Activated CD4-positive, alpha-beta T cell treated with anti-CD3 and anti-CD28 coated beads, Interleukin-2, amount 50 U/mL, for 48 hours (primary cell): ENCODE measurements at places on chromosomes 3 and 15.

DNA sequence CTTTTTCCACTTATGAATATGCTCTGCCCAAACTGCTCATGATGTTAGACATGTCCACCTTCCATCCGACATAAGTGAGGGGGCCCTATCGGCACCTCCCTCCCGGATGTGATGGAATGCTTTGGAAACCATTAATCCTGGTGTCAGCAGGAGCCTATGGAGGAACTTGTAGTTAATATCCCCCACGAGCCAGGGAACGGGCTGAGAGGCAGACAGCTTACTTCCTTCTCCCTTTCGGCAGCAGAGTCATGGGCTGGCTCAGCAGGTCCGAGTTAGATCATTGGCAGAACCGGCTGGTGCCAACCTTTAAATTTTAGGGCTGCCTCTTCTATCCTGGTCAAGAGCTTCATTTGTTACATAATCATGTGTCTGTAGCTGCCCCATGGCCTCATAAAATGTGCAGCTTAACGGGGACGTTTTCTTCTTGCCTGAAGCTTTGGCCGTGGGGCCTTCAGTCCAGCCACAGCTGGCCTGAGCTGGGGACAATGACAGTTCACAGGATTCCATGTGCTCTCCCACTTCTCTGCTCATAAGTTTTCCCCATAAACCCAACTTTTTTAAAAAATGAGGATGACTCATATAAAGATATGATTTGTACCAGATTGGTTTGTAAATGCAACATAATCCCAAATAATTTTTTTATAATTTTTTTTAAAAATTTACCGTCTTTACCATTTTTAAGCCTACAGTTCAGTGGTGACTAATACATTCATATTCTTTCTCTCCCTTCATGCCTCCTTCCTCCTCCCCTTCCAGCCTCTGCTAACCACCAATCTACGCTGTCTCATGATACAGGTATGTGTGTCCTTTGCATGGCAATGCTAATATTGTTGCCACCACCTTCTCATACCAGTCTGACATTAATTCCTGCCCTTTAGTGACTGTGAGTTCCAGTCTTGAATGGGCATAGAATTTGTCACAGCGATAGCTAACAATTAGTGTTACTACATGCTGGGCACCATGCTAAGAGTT is 62.2 kb upstream of the RGMA start:
- DNase-seq, result no peak

GRCh38 chr15:68633231-68634121 is 54.7 kb downstream of the CORO2B start:
- no peak for DNase-seq

DNA sequence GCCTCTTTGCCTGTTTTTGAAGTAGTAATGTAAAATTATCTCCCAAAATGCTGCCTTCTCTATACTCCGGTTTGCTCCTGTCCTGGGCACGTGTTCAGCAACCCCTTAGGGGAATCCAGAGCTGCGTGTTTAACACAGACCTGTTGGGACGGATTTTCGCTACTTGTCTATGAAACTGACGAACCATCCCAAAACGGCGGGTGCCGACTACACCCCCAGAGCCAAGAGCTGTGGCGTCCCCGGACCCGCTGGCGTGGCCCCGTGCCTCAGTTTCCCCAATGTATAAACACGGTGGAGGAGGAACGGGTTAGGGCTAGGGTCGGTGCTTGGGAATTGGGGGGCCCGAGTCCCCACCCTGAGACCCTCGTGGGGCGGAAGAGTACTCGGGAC is 473 bp downstream of the FHIT start:
- DNase-seq, result peak; percentile 29

GRCh38 chr3:103785017-103785416 is 1350.2 kb downstream of the ZPLD1 start:
- DNase-seq, result no peak

DNA sequence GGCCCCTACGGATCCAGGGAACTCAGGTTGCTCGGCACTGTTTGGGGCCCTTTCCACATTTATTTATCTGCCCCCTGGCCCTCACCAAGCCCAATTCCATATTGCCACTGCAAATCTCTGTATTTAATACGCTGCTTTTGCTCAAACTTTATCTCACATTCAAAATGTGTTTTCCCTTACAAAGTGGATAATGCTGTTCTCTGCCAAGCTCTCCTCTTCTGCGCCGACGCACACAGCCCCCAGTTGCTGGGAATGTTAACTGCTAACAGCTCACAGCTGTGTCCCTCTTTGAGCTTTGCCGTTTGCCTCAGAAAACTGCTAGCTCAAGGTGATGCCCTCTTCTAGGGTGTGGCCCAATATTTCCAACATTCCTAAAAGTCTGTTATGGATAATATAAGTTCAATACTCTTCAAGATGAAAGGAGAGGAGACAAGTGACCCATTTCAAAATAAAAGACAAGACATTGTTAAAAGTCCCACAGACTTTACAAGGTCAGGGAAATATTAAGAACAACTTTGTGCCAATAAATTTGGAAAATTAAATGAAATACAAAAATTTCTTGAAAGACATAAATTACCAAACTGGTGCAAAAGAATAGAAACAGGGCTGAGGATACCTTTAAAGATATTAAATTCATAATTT is 12.6 kb upstream of the FBN1 start:
- no peak for DNase-seq

GRCh38 chr3:128252083-128252482 is 98.8 kb downstream of the EEFSEC start:
- DNase-seq, result no peak

DNA sequence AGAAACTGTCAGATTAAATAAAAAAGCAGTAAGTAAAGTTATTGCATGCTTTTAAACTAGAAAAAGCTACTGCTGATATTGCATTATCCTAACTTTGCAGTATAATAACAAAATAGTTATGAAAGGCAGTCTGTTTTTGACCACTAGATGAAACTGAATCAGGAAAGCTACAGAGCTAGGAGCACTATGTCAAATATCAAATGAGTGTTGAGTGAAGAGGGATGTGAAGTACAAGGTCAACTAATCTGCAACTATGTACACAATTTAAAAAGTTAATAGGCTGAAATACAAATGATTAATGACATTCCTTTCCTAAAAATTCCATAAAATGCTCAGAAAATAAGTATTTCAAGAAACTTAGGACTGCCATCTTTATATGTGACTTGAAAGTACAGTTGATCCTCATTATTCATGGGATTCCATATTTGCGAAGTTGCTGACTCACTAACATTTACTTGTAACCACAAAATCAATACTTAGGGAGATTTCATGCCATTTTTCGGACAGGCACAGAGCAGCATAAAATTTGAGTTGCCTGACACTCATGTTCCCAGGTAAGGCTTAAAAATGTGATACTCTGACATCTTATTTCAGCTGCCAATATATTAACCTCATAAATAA is 34.5 kb downstream of the SLC4A7 start:
- no peak for DNase-seq

GRCh38 chr3:146106986-146107385 is 54.0 kb downstream of the PLOD2 start:
- no peak for DNase-seq

DNA sequence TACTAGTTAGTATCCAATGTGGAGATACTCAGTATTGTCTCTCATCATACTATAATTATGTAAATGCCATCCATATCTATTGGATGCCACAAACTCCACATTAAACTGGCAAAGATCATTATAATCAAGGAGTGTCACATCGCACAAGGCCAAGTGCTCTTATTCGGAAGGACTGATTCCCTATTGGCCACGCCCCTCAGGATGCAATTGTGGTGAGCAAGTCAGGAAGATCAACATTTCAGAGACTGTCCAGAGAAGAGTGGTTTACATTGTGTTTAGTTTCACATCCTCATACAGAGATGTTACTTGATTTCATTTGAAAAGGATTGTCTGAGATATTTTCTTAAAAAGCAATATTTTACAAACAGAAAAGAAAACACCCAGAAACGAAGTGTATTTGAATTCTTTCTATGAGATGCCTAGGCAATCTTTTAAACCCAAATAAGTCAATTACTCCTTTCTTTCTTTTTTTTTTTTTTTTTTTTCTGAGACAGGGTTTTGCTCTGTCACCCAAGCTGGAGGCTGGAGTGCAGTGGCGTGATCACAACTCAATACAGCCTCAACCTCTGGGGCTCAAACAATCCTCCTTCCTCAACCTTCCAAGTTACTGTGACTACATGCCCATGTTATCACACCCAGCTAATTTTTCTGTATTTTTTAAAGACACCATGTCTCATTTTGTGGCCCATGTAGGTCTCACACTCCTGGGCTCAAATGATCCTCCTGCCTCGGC is 369.1 kb downstream of the RBMS3 start:
- no peak for DNase-seq

- no peak for DNase-seq
Observed at GRCh38 chr3:31343075-31343474, 189.7 kb upstream of the STT3B start.

DNA sequence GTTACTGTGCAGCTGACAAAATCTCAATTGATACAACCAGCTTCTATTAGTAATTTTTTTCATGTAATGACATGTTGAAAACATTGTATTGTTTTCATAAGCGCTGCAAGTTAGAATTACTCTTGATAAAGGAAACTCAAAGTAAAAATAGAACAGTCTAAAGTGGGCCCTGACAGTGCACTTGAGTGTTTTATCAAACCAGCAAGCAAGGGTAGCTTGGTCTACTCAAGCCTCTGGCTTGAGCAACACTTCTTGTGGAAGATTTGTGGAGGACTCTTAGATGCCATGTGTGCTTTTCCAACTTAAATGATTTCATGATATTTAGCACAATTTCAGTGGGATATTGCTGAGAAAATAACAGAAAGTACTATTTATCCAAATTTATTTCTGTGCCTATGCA is 575.7 kb upstream of the ZNF717 start:
- no peak for DNase-seq

GRCh38 chr3:107221856-107222255 is 155.4 kb upstream of the CCDC54 start:
- DNase-seq, result no peak

- no peak for DNase-seq
Observed at GRCh38 chr3:61686228-61686648, 124.9 kb downstream of the PTPRG start.

DNA sequence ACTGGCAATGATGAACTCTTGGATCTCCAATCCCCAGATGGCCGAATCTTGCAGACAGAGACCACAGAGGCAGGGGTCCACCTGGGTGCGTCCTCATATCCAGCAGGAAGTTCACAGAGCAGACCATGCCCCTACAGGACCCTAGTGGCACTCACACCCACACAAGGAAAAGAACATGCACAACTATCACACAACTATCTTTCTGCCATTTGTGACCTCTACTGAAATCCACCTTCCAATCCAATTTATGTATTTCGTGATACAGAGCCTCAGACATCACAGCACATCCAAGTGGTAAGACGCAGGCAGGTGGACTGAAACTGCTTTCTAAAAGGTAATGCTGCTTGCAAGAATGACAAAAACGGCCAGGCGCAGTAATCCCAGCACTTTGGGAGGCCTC is 44.6 kb upstream of the SPATA12 start:
- DNase-seq, result no peak

GRCh38 chr15:52255935-52256334 is 39.7 kb downstream of the MYO5C start:
- DNase-seq, result no peak

GRCh38 chr3:50481992-50482391 is 21.4 kb downstream of the CACNA2D2 start:
- DNase-seq, result no peak

- DNase-seq, result no peak
Observed at GRCh38 chr3:38643090-38643489, 6.4 kb downstream of the SCN5A start.

DNA sequence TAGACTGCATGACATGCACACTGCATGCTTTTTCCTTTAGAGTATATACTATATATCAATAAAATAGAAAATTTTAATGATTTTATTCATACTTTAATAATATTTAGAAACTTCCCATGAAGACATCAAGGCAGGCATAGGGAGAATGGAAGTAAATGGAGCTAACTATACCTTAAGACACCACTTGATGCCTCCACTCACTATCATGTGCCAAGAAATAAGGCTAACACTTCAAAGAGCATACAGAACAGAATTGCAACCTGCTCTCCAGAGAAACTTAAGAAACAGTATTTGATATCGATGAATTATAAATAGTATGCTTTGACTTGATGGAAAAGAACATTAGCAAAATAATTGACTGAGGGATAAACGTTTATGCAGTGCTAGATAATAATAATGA is 192.6 kb upstream of the MBNL1 start:
- DNase-seq, result no peak

DNA sequence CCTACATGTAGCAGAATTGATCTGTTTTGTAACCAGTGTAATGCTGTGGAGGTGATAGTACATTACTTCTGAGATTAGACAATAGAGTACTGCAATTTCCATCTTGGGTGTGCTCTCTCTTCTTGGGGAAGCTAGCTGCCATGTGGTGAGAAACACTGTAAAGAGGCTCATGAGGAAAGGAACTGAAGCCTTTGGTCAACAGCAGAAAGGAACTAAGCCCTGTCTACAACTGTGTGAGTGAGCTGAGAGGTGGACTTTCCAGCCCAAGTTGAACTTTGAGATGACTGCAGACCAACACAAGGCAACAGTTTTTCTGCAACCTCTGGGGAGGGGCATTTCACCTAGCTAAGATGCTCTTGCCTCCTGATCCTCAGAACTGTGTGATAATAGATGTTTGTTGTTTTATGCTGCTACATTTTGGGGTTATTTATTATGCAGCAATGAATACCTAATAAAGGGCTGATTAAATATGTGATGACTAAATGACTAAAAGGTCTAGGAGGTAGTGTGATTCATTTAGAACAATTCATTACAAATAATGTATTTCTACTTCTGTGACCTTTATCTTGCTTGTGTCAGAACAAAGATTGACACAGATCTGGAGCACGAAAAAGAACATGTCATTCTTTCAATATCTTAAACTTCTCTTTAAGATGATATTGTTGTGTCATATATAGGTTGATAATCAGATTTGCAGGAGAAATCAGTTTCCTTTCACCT is 121.6 kb upstream of the THRB start:
- DNase-seq, result no peak

- DNase-seq, result no peak
Observed at GRCh38 chr15:70249616-70250015, 151.9 kb upstream of the TLE3 start.

GRCh38 chr15:100109486-100110035 is 232.2 kb downstream of the ADAMTS17 start:
- no peak for DNase-seq

- DNase-seq, result no peak
Observed at GRCh38 chr15:73608941-73609340, 24.2 kb downstream of the NPTN start.

- no peak for DNase-seq
Observed at GRCh38 chr15:59662260-59662659, 4.9 kb upstream of the GTF2A2 start.

- DNase-seq, result no peak
Observed at GRCh38 chr15:78878356-78878755, 5.7 kb downstream of the MORF4L1 start.

DNA sequence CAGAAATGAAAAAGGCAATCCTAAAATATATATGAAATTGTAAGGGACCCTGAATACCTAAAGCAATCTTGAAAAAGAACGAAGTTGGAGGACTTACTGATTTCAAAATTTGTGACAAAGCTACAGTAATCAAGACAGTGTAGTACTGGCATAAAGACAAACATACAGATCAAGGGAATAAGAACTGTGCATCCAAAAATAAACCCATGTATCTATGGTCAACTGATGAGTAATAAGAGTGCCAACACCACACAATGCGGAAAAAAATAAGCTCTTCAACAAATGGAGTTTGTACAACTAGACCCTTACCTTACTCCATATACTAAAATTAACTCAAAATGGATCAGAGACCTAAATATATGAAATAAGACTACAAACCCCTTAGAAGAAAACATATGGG is 29.6 kb downstream of the GSK3B start:
- no peak for DNase-seq

- DNase-seq, result no peak
Observed at GRCh38 chr15:82807920-82808633, 1.4 kb upstream of the WHAMM start.

- DNase-seq, result no peak
Observed at GRCh38 chr3:66335671-66336070, 114.9 kb downstream of the SLC25A26 start.
